Neuronal stem cell (in vitro differentiated cells): ENCODE measurements at places on chromosomes 2 and 18.

DNA sequence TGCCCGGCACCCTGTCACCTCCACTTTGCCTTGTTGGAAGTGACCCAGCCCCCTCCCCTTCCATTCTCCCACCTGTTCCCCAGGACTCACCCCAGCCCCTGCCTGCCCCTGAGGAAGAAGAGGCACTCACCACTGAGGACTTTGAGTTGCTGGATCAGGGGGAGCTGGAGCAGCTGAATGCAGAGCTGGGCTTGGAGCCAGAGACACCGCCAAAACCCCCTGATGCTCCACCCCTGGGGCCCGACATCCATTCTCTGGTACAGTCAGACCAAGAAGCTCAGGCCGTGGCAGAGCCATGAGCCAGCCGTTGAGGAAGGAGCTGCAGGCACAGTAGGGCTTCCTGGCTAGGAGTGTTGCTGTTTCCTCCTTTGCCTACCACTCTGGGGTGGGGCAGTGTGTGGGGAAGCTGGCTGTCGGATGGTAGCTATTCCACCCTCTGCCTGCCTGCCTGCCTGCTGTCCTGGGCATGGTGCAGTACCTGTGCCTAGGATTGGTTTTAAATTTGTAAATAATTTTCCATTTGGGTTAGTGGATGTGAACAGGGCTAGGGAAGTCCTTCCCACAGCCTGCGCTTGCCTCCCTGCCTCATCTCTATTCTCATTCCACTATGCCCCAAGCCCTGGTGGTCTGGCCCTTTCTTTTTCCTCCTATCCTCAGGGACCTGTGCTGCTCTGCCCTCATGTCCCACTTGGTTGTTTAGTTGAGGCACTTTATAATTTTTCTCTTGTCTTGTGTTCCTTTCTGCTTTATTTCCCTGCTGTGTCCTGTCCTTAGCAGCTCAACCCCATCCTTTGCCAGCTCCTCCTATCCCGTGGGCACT, 4.5 kb downstream of the RETREG2 start:
- DNase-seq = no peak

DNA sequence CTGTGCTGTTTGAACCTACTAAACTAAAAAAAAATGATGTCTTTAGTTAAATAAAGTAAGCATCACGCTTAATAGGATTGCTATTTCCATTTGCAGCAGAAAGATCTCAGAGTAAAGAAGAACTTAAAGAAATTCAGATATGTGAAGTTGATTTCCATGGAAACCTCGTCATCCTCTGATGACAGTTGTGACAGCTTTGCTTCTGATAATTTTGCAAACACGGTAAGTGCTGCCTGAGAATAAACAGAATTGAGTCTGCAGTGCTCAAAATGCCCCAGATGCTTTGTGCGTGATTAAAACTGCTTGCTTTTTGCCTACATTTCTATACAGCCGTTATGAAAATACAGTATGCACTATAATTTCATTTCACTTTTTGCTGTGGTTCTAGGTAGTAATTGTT, 3.9 kb downstream of the CDCA7 start:
- DNase-seq = no peak

DNA sequence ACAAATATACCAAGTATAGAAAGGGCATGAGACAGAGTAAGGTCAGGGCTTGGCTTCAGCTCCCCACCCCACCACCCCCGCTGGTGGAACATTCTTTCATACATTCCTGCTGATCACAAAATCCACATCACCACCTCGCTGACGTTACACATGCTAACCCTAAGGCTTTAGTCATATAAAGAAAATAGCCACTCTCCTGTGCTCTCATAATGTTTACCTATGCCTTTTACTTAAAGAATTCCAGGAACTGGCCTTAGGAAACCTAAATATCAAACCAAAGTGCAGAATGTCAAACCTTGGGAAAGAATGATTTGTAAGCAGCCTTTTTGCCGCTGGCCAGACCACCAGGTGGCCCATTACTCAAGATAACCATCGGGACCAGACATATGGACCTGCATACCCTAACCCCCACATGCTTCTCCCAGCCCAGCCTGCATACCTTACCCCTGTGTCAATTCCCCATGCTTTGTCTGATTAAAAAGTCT, 136.3 kb upstream of the SLC39A10 start:
- no peak for DNase-seq

DNA sequence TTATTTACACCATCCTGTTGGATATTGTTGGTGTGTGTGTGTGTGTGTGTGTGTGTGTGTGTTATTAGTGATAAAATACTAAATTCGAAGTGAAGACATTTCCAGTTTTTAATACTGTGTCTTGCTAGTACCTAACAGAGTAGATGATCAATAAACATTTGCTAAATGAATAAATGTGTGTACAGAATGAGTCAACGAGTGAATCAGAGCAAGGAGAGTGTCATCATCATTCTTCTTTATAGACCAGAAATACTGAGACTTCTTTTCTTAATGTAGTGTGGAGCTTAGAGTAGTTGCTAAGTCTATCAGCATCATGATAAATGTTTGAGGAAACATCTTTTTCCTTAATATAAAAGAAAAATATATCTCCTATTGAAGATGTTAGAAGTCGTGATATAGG, 169.7 kb upstream of the SATB2 start:
- no peak for DNase-seq

GRCh38 chr18:54717673-54718407, 110.4 kb upstream of the RAB27B start:
- DNase-seq = no peak

DNA sequence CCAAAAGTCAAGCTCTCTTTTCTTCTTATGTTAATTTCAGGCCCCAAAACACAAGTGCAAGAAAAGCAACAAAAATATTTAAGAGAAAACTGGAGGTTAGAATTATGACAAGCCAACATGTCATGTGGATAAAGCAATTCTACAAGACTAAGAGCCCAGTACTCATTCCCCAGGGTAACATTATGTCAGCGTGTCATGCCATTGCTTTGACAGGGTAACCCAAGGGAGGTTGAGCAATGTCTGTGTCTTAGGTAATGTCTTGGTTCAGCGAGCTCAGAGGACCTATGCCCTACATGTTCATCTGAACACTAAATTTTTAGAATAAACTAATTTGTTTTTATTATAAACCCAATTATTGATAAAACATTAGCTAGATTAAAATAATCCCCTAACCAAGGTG, 173.2 kb upstream of the ZNF804A start:
- no peak for DNase-seq

DNA sequence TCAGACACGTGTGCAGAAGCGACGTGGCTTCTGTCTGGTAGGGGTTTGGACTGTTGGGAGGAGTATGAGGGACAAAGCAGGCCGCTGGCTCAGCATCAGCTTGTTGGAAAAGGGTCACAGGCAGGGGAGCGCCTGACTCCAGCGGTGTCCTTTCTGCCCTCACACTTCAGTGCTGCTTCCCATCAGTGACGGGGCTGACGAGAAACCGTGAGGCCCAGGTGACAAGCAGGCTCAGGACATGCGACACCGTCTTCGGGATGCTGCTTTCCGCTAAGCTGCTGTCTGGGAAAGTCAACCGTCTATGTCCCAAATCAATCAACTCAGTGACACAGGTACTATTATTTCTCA, 90.5 kb downstream of the USP40 start:
- DNase-seq = no peak

GRCh38 chr2:58540681-58541080, 299.6 kb upstream of the FANCL start:
- peak; percentile 33 for DNase-seq

GRCh38 chr2:48423376-48423775, 106.6 kb upstream of the STON1 start:
- no peak for DNase-seq

GRCh38 chr18:59607078-59607379, 90.2 kb downstream of the CCBE1 start:
- no peak for DNase-seq

DNA sequence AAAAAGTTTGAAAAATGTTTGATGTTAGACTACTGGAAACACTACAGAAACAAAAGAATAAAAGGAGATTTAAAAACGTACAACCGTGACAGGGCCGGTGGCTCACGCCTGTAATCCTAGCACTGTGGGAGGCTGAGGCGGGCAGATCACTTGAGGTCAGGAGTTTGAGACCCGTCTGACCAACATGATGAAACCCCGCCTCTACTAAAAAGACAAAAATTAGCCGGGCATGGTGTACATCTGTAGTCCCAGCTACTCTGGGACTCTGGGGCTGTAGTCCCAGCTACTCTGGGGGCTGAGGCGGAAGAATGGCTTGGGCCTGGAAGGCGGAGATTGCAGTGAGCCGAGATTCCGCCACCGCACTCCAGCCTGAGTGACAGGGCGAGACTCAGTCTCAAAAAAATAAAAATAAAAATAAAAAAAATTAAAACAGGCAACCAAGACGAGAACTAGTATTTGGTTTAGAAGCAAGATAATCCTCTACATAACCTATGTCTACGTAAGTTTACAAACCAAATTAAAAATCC, 5.8 kb downstream of the SP3 start:
- DNase-seq = no peak

- no peak for DNase-seq
Observed at GRCh38 chr2:131011486-131011885, 81.8 kb downstream of the FAM168B start.

GRCh38 chr2:158610059-158610458, 153.3 kb downstream of the PKP4 start:
- no peak for DNase-seq

DNA sequence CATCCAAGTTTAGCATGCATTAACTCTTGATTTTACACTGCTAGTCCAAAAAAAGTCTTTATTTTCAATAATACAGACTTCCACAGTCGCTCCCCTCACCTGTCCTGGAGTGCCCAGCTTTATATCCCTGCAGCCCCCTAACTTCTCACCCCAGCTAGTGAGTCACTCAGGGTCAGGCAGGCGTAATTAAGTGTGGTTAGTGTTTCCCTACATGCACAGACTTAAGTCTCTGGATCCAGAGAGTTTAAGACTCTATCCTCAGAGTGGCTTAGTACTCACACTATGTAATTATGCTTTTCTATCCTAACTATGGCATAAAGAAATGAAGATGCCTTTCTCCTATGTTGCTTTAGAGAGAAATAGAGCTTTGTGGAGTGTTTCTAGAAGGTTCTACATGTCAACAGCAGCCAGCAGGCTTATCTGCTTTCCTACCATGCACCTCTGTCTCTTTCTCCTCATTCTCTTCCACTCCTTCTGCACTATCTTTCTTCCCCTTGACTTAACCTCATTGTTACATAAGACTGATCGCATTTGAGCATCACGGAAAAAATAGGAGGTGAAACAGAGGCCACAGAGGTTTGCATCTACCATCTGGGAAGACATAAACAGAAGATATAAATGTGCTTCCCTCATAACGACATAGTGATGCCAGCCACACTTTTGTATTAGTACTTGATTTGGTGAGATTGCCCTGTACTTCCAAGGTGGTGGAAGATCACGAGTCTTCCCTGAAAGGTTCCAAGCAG, 34.4 kb upstream of the PMAIP1 start:
- no peak for DNase-seq

GRCh38 chr2:88070055-88070454, 2.4 kb downstream of the SMYD1 start:
- no peak for DNase-seq

DNA sequence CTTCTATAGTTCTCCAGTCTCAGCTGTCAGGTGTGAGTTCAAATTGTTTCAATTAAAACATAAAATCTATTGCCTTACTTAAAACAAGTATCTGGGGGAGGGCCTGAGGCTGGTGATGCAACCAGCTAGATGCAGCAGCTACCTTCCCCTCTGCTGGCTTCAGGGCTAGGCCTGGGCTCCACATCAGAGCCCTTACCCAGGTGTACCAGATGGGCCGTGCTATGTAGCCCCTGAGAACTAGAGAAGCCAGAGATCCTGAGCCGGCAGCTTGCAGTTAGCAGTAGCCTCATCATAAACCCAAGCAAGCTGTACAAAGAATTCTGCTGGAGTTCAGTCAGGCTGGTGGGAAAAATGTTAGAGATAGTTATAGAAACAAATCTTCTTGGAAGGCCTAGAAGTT, 97.7 kb upstream of the ACAA2 start:
- no peak for DNase-seq

DNA sequence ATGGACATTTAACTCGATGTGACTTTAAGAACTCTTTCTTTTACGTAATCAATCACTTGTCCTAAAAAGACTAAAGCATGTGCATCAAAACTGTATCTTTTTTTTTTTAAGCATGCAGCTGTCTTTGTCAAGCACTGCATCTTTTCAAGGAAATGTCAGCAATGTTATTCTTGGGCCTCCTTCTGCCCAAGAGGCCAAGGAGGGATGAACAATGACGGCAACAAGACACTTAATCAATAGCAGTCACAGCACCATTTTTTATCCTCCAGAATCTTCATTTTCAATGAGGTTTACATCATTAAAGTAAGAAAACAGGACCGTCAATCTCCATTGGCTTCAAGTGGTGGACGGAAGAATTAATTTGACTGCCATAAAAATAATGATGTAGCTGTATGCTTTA, 253.8 kb downstream of the AFF3 start:
- DNase-seq = no peak

DNA sequence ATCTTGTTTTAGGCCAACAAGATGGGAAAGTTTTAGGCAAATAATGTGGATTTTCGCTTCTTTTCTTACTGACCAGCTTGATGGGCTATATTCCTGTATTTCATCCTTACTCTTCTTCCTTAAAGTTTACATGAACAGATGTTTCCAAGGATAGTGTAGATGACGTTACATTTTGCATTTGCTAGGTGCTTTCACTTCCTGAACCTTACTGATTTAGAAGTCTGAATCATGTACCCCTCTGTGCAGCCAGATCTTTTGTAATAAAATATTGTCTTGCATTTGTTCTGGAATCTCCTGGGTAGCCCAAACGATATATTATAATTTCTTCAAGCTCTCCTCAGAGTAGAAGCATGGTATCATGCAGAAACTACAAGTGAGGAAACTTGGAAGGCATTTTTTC, 93.4 kb downstream of the CALCRL start:
- DNase-seq = no peak

DNA sequence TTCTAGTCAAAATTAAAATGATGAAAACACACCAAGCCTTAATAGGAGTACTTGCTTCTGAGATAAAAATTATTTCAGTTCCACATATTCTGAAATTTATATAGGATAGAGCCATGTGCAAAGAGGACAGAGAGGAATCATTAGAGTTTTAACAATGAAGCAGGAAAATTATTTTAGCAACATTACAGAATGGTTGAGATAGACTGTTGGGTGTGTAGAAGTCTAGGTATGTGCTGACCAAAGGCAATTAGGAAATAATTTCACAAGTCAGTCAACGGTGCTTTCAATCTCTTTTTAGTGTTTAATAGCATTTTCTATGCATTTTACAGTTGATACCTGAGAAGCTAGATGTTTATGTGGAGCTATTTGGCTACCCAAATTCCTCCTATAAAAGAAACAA, 25.2 kb downstream of the SOS1 start:
- DNase-seq = no peak

DNA sequence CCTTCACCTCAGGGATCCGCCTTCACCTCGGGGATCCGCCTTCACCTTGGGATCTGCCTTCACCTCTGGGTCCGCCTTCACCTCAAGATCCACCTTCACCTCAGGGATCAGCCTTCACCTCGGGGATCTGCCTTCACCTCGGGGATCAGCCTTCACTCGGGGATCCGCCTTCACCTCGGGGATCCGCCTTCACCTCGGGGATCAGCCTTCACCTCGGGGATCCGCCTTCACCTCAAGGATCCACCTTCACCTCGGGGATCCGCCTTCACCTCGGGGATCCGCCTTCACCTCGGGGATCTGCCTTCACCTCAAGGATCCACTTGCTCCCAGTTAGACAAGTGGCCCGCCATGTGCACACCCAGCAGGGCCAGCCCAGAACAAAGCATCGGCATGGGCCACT, 7.3 kb downstream of the KIF1A start:
- DNase-seq = no peak
